ENCODE measurements at places on chromosomes 11 and 22.

- no peak for DNase-seq
These were observed 14.0 kb upstream of the KCNJ11 start for GRCh38 chr11:17402486-17402885.

- no peak for DNase-seq
These were observed 60.0 kb upstream of the PICALM start for GRCh38 chr11:86128914-86129313.

DNA sequence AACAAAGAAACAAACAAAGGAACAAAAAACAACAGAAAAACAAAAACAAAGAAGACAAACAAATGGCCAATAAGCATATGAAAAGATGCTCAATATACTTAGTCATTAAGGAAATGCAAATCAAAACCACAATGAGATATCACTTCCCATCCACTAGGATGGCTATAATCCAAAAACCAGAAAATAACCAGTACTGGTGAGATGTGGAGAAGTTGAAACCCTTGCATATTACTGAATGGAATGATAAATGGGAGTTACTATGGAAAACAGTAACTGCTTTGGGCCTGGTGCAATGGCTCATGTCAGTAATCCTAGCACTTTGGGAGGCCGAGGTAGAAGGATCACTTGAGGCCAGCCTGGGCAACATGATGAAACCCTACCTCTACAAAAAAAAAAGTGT is 44.9 kb upstream of the RBFOX2 start:
- no peak for DNase-seq

GRCh38 chr22:37560608-37561211 is 430 bp downstream of the CDC42EP1 start:
- DNase-seq = peak; percentile 93

DNA sequence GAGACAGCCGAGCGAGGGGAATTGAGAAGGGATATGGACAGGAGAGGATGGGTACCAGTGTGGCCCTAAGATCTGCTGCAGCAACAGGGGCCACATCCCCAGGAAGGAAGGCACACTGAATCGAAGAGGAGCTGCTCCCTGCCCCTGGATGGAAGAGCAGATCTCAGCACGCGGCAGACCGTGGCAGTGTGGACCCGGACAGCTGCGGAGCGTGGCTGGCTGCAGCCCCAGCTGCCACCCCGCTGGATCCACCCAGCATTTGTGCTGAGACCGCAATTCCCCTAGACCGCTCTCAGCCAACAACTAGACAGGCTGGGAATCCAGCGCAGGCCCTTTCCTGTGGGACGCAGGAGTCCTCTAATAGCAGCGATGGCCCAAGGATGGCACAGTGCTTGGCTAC is 94.7 kb downstream of the NECTIN1 start:
- no peak for DNase-seq

DNA sequence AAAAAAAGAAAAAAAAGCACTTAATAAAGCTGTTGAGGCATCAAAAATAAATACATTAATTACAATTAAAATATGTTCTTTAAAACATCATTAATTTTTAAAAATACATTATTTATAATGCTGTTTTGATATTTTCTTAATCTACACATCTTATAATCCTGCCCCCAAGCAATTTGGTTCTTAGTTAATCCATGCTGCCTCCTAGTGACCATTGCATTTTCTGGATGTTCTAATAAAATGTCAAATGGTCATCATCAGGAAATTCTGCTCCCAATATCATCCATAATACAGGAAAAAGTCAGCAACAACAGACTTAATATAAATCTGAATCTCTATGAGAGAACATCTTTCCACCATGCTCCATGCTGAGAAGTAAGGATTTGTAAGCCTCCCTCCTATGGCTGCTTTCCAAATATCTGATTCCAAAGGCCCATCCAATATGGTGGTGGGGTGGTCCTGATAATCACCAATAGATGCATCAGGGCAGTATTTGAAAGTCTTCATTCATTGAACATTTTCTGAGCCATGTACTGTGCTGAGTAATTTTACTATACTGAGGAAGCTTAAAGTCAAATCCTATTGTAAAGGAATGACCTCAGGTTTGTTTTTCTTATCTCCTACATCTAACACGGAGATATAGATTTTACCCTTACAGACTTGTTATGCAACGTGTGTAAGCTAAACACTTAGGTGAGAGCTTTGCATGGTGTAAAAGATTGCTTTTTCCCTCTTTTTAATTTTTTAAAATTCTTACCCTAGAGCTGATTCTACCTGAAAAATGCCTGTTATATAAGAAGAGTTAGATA is 124.7 kb upstream of the BMAL1 start:
- peak; percentile 44 for DNase-seq

DNA sequence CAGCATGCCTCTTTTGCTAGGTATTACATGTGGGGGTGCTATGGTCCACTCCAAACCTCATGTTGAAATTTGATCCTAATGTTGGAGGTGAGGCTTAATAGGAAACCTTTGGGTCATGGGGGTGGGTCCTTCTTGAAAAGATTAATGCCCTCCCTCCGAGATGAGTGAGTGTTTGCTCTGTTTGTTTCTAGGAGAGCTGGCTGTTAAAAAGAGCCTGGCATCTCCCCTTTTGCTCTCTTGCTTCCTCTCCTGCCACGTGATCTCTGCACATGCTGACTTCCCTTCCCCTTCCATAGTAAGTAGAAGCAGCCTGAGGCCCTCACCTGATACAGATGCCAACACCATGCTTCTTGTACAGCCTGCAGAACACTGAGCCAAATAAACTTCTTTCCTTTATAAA is 104.5 kb downstream of the FAT3 start:
- no peak for DNase-seq

DNA sequence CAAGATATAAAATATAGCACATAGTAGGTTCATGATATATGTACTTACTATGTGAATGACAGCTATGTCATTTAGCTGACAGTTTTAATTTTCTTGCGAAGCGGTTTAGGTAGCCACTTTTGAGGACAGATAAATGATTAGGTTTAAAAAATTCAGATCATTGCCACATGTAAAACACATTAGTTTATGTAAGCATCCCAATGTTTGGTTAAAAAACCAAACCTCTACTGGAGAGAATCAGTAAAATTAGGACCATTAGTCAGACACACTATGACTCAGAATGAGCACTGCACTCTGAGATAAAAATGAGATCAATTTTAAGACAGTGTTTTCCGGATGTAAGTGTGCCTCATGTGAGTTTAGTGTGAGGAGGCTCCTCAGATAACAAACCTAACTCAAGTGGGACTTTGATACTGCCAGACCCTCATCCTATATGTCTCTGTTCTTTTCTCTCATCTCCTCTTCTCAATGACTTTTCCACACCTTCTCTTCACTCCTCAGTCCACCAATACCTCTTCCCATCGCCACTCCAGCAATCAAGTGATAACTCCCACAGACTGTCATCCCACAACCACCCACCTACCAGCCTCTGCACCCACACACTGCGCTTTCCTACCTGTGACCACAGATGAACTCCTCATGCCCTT is 6.8 kb upstream of the OR2AT4 start:
- DNase-seq = peak; percentile 7

DNA sequence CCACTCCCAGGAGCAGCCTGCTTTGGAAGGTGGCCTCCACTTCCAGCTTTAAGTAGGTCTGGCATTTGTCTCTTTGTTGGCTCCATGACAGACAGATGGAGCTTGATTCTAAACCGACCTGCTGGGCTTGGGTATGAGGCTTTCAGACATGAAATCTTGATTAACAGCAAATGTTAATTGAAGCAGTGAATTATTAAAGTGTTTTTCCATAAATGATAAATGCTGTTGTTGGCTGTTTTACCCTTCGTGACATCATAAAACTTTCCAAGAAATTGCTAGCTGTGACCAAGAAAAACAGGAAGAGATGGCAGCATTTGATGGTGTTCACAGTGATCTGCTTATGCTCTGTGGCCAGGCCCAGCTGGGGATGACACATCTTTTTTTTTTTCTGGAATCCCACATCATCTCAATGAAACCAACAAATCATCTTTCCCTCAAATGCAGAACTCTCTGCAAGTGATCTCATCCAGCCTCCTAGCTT is 66.1 kb downstream of the RBMXL2 start:
- no peak for DNase-seq

DNA sequence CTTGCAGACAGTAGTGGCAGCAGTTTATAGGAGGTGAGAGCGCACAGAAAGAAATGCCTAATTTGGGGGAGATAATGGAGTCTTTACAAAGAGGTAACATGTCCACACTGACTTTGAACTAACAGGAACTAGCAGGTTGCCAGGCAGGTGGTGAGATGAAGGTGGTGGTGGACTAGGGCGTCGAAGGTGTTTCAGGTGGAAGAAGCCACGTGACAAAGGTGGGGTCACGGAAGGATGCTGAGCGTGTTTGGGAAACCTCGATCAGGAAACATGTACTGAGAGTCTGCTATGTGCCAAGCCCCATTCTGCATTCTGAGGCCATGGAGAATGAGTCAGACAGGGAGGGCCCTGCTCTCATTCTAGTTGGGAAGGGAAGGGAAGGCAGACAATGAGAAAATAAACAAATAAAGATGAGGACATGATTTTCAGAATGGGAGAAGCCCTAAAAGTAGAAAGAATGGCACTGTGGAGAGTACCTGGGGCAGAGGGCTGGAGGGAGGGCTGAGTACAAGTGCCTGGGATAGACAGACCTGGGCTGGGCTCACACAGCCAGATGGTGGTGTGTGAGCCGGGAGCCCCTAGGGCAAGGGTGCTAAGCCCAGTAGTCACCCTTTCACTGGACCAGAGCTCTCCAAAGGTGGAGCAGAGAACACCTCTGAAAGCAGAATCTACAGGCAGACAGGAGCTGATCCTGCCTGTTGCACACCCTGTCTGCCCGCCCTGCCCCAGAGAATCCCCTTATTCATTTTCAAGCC is 16.2 kb upstream of the NNMT start:
- peak; percentile 78 for DNase-seq

- no peak for DNase-seq
These were observed 4.9 kb downstream of the TLCD5 start for GRCh38 chr11:120330045-120330444.

GRCh38 chr22:29733362-29734201 is 13.8 kb downstream of the CABP7 start:
- peak; percentile 30 for DNase-seq

- DNase-seq = no peak
These were observed 45.6 kb downstream of the CD82 start for GRCh38 chr11:44611088-44611487.

GRCh38 chr11:126611438-126611837 is 256.0 kb downstream of the ST3GAL4 start:
- DNase-seq = no peak

DNA sequence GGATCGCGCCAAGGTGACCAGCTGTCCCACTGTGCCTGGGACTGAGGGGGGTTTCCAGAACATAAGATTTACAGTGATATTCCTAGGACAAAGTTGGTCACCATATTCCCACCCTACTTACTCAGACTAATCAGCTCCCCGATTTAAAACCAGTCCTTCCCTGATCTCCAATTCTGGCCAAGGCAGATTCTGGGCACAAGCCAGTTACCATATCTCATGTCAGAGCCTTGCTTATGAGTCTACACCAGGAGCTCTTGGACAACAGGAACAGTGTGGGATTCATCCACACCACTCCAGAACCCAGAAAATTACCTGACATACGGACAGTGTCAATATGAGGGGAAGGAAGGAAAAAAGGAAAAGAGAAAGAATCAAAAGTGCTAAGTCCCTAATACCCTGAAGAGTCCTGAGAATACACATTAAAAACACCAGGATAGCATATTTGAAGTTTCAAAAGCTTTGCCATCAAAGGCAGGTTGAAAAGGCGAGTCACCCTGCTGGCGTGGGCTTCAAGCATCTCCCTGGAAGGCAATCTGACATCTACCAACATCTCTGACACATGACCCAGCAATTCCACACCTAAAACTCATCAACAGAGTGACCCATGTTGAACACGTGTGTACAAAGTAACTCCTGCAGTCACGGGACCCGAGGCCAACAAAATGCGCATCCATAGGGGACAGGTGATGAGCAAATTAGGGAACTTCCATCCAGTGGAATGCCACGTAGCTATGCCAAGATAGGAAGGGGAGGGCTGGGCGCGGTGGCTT is 8.0 kb upstream of the IL2RB start:
- DNase-seq = peak; percentile 39

- DNase-seq = no peak
These were observed 12.5 kb upstream of the CHST1 start for GRCh38 chr11:45677770-45678512.

GRCh38 chr11:60378354-60378753 is at the start of gene MS4A7:
MS4A7 (plus strand) TSS chr11:60378532; CDS start chr11:60383142, 4,610 bp downstream.
- no peak for DNase-seq

GRCh38 chr11:100719809-100720221 is 32.7 kb downstream of the ARHGAP42 start:
- peak; percentile 96 for DNase-seq

DNA sequence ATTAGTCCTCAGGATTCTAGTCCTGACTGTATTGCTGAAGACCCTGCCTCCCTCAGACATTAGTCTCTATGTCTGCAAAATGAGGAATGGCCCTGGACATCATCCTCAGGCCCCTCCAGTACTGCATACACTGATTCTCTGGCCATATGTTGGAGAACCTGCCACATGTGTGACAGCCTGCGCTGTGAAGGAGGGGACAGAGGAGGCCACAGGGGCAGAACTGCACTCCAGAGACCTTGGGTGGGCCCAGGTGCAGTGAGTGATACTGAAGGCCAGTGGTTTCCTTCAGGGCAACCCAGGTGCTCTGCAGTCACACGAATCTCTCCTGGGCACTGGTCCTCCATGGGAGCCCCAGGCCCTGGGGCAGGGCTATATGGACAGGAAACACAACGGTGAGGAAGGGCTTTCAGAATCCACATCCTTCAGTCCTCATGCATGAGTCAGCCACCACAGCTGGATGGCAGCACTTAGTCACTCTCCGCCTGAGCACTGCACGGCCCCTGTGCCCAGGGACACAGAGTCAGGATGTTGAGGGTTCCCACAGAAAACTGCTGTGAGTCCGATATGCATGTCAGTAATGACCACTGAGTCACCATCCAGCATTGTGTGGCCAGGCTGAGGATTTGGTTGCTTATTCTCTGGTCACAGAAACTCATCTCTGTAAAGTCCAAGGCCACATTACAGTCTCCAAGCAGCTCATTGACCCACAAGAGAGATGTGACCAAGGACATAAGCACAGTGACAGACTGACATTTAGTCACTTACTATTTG is 39.7 kb downstream of the ME3 start:
- peak; percentile 94 for DNase-seq

- DNase-seq = no peak
These were observed 12.8 kb downstream of the MOB2 start for GRCh38 chr11:1473786-1474185.

DNA sequence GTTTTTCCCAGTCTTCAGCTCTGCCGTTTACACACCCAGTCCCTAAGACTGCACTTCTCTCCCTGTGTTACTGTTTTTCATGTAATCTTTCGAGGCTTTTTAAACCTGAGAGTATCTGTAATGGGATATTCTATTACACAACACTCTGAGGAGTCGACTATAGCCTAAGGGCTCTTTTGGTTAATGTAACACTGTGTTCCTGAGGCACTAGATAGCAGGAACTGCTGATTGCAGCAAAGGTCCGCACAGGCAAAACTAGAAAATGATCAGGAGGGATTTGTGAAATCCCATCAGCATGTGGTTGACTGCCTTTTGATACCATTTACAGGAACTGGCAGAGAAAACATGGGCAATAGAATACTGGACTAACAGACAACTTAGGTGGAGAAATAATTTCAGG is 512.3 kb upstream of the RAG2 start:
- DNase-seq = no peak

- DNase-seq = peak; percentile 40
These were observed 21.4 kb downstream of the XRCC6 start for GRCh38 chr22:41642331-41643110.

GRCh38 chr11:83642500-83642899 is 356.3 kb upstream of the CCDC90B start:
- DNase-seq = no peak

GRCh38 chr22:38260761-38261681 is 11.8 kb downstream of the TMEM184B start:
- DNase-seq = peak; percentile 68

- DNase-seq = no peak
These were observed 48.7 kb downstream of the MAML2 start for GRCh38 chr11:96294289-96294688.

All from astrocyte of the hippocampus (primary cell).